Right ventricle myocardium superior (tissue), 1 donor: ENCODE measurements at places on chromosomes 7 and 10.
A peak's percentile ranks its signal among the peaks of the same experiment; 100 is the strongest.

DNA sequence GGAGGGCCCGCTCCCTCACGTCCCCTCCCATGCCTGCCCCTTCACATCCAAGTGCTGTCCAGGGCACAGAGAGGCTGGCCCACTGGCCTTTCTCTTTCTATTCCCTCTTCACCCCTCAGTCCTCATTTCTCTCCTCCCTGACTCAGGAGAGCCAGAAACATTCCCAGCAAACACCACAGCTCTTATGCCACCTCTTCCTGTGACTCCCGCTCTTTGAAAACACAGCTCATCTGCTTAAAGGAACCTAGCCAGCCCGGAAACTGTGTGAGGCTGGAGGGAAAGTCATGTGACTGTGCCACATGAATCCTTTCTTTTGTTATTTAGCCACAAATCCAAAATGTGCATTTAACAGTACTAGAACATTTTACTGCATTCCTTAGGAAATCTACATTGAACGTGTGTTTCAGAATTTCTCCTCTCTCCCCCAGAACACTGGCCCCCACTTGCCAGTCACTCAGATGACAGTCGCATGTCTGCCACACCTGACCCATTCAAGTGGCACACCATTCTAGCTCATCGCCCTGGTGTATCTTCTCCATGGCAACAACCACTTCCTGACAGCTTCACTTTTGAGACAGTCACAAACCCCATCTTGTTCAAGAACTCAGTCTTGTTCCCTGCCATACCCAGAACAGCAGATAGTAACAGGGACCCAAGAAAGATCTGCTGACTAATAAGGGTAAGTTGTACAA is 42.8 kb downstream of the GRB10 start:
- DNase-seq, result no peak

DNA sequence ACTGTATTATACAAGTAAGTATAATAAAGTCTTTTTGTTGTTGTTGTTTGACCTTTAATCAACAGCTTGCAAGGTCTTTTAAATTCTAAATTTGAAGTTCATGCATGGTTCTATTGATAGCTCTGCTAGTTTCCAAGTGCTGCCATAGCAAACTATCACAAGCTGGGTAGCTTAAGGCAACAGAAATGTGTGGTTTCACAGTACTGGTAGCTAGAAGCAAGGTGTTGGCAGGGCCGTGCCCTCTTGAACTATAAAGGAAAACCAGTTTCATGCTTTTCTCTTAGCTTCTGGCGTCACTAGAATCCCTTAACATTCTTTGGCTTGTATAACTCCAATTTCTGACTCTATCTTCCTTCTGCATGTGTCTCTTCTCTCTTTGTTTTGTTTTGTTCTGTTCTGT is 1021.9 kb upstream of the AUTS2 start:
- no peak for DNase-seq

DNA sequence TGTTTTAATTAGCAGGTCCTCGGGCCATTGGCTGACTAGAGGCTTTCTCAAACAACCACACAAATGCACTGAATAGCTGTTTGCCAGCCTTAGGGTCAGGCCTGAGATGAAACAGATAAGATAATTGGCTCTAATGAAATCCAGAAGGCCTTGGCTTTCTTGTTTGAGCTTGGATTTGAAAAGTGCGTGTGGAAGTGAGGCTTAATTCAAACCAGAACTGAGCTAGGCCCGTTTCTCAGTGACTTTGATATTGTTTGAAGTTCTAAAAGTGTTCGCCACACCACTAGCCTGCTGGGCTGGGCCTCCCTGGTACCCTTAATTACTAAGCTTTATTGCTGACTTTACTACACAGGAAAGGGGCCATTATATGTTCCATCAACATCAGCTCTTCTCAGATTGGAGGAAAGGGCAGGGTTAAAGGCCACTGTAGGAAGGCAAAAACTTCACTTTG is 270.6 kb downstream of the TWIST1 start:
- DNase-seq, result no peak

DNA sequence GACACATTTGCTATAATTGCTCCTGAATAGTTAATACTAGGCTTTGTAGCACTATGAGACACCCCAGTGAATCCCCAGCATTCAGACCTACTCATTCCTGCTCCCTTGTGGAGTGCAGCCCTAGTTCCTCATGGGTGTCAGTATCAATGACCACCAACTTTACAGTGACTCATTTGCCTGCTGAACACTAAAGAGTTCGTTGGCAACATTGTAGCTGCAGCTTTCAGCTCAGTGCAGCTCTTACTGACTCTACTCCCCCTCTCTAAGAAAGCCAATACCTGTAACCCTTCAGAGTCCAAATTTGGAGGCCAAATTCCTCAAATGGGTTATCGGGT is 127.1 kb upstream of the MTPN start:
- no peak for DNase-seq

GRCh38 chr7:135416431-135416830 is 93.5 kb downstream of the CNOT4 start:
- no peak for DNase-seq

- no peak for DNase-seq
Observed at GRCh38 chr7:93337052-93337451, 104.9 kb downstream of the VPS50 start.

- no peak for DNase-seq
Observed at GRCh38 chr10:13784067-13784466, 197.3 kb downstream of the PRPF18 start.

GRCh38 chr7:122833888-122834570 is 52.2 kb downstream of the CADPS2 start:
- DNase-seq, result no peak

- DNase-seq, result peak; percentile 33
Observed at GRCh38 chr7:375321-375831, 85.4 kb downstream of the FOXL3 start.

GRCh38 chr7:98287486-98287959 is 6.0 kb downstream of the BRI3 start:
- DNase-seq, result no peak

- DNase-seq, result no peak
Observed at GRCh38 chr7:151428378-151429236, 11.3 kb downstream of the CRYGN start.

- DNase-seq, result no peak
Observed at GRCh38 chr7:75639886-75640190, 98.9 kb downstream of the HIP1 start.

DNA sequence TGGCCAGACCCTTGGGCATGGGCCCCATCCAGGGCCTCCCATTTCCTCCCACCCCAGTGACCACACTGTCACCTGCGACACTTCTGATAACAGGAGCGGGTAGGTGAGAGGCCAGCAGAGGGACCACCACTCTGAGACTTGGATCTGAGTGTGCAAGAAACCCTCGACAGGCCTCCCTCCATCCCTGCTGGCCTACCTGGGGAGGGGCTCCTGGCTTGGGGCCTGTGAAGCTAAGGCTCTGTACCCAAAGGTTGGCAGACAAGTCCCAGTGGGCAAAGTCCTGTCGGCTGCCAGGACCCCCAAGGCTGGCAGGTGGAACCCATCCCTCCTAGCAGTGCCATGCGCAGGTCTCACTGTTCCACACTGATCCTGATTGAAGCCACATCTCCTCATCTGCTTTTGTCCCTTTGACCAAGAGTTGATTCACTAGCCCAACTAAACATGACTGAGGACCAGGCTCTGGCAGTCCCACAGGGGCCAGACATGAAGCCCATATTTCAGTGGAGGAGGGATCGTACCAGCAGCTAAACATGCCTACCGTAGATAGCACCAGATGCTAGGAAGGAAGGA is 1.2 kb upstream of the PGAM2 start:
- no peak for DNase-seq

GRCh38 chr7:141433698-141434097 is 117.5 kb upstream of the AGK start:
- no peak for DNase-seq

DNA sequence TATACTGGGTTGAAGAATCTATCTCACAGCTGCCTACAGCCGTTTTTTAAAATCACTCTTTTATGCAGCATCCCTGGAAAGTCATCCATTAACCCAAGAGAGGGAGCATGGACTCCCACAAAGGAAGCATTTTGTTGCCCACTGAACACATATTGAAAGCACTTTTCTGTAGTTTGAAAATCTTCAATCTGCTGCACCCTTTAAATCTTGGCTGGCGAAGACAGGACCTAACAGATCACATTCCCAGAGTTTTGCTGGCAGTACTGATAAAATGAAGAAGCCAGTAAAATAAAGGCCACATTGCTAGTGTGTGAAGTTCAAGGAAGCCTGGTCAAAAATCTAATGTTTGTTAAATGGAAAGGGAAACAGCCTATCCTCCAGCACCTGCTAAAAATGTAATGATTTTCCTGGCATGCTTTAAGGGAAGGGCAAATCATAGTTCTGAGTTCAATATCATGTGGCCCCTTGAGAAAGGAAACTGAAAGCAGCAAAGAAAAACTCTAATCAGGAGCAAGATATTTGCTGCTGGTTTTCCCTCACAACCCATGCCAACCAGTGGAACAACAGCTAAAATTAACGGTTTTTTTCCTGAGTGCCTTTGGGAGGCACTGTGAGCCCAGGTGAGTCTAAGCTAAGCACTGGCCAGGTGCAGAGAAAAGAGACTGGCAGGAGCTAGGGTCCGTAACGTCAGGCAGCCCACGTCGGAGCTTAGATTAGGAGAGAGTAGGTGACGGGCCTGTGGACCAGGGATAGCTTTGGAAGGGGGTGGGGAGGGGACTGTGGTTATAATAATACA is 97.9 kb upstream of the PALS2 start:
- DNase-seq, result no peak

GRCh38 chr7:98329791-98330373 is 48.4 kb downstream of the BRI3 start:
- DNase-seq, result no peak

GRCh38 chr7:117808910-117809705 is 64.1 kb downstream of the CTTNBP2 start:
- no peak for DNase-seq

GRCh38 chr10:92689663-92690210 is at the start of gene HHEX:
Gene HHEX (plus strand): TSS chr10:92689955. CDS start chr10:92689987, 32 bp downstream.
- DNase-seq, result peak; percentile 74

DNA sequence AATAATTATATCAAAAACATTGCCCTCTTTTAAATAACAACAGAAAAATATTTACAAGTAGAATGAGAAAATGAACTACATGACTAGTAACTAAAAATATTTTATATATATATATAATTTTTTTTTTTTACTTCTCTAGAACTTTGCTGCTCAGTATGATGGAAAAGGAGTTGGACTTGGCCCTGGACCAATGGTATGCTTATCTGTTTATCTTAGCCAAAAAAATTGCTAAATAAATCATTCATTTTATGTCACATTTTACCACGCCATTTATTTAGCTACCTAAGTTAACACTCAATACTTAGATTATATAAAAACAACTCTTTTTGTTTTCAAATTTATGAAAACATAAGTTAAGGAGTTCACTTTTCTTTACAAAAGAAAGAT is 6.7 kb downstream of the COL1A2 start:
- no peak for DNase-seq

DNA sequence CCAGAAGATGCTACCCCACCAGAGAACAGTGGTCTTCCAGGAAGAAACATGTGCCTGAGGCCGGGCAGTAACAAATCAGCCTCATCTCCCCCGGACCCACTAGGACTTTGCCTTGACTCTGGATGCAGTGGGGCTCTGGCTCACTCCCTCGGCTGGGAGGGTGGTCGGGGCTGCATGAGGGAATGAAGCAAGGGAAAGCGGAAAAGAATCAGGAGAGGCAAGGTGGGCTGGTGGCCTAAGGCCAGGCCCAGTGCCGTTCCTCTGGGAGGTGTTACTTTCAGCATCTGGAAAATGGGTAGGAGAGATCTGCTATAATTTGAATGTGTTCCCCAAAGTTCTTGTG is 51.8 kb downstream of the CLEC2L start:
- no peak for DNase-seq

DNA sequence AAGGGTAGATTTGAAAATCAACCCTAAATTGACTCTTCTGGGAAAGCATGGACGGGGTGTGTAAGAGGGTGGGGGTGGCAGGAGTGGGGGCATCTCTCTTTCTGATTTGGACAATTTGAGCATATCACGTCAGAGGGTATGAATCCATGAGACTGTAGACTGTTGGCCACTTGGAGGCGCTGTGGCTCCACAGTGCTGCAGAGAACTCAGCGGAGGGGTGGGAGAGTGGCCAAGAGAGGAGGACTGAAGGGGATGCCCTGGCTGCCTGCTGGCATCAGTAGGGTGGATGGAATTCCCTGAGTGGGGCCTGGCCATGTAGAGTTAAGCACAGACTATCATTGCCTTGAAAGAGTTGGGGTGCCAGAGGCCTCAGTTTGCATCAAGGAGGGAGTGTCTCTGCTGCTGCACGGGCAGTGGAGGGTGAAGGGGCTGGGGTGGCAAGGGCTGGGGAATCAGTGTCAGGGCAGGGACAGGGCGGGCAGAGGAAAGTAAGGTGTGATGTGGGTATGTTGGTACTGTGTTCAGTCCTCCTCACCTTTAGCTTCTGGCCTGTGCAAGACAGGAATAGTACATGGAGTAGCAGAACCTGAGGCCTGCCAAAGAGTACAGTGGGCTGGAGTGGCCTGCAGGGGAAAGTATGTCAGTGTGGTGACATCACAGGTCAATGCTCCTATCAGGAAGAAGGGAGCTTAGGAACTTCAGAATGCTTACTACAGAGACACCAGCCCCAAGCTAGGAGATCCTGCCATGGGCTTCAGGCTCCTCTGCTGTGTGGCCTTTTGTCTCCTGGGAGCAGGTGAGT is 133.5 kb upstream of the PRSS58 start:
- no peak for DNase-seq
